ENCODE measurements at places on chromosomes 3 and 15.

DNA sequence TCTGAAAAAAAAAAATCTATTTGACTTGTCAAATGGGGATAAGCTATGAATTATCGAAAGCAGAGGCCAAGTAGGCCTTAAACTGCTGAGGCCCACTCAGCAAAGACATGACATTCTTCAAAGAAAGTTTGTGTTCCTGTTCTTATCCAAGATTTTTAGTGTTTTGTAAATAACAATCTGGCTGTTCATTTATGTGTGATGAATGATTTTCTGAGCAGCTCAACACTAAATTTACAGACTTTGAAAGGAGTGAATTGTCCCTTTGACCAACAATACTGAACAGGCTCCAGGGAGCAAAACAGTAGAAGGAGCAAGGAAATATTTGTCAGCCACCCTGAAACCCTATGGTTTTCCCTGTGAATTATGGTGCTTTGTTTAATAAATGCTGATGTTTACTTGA lies 512.6 kb upstream of the NAALADL2 start:
- no peak for DNase-seq

DNA sequence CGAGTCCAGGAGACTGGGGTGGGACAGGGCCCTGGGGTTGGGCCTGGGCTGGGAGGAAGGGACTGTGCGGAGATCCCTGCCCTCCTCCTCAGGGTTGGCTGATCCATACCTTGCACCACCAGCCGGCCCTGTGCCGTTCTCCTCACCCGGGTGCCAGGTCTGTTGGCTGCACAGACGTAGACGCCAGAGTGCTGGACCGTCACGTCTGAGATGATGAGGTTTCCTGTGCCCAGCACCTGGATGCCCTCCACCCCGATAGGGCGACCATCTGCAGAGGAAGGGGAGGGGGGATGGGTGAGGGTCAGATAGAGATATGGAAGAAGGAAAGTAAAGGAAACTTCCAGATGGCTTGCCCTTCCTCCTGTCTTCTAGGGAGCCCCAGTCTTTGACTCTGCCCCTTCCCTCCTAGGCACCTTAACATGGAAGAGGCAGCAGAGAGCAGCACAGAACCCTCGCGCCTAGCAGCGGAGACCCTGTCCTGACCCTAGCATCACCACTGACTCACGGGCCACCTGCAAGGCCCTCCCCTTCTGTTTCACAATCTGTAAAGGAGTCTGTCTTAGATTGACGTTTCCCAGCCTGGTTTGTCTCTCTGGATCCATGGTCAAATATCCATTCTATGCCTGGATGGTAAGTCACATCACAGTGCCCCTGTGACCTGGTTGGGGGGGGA lies 28.8 kb downstream of the RNU5B-1 start:
- no peak for DNase-seq

- DNase-seq = no peak
These were observed 1.3 kb upstream of the LRRC58 start for GRCh38 chr3:120350401-120350941.

GRCh38 chr3:33392703-33393125 lies 47.5 kb downstream of the UBP1 start:
- DNase-seq = no peak

- DNase-seq = no peak
These were observed 122.6 kb downstream of the LRIG1 start for GRCh38 chr3:66378256-66378655.

DNA sequence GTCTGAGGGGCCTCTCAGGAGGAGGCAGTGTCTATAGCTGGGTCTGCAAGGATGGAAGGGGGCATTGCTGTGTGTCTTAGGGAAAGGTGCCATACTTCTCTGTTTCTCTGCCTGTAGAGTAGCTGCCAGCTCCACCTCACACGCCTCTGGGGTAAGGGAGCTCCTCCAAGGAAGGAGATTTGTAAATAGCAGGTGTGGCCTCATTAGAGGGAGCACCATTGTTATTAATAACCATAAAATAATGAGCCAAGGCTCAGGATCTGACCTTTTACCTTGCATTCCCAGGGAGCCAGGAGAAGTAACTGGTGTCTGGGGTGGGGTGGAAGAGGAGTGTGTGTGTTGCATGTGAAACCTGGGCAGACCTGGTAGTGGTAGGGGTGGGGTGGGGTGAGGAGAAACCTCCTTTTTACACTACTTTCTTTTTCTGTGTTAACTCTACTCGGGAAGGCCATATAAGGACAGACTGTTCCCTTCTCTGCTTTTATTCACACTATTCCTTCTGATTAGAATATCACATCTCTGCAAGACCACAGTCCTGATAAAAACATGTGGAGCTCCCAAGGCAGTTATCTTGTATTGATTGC lies 2.2 kb upstream of the C15orf39 start:
- DNase-seq = no peak

GRCh38 chr3:107356706-107357105 lies 20.5 kb upstream of the CCDC54 start:
- no peak for DNase-seq

DNA sequence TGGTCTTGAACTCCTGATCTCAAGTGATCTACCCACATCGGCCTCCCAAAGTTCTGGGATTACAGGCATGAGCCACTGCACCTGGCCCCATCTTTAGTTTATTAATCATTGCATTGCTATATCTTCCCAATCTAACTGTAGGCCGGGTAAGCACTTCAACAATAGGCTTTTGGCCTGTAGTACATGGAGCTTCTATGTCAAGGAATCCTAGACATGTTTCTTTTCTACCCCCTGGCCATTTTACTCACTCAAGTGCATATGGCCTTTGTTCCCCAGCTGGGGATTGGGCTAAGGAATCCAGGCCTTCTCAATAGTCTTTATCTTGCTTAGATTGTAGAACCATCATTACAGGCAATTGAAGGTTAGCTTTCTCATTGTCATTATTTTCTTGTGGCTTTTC lies 122.3 kb upstream of the MBNL1 start:
- DNase-seq = no peak
